ENCODE measurements at places on chromosomes 1 and 21.

DNA sequence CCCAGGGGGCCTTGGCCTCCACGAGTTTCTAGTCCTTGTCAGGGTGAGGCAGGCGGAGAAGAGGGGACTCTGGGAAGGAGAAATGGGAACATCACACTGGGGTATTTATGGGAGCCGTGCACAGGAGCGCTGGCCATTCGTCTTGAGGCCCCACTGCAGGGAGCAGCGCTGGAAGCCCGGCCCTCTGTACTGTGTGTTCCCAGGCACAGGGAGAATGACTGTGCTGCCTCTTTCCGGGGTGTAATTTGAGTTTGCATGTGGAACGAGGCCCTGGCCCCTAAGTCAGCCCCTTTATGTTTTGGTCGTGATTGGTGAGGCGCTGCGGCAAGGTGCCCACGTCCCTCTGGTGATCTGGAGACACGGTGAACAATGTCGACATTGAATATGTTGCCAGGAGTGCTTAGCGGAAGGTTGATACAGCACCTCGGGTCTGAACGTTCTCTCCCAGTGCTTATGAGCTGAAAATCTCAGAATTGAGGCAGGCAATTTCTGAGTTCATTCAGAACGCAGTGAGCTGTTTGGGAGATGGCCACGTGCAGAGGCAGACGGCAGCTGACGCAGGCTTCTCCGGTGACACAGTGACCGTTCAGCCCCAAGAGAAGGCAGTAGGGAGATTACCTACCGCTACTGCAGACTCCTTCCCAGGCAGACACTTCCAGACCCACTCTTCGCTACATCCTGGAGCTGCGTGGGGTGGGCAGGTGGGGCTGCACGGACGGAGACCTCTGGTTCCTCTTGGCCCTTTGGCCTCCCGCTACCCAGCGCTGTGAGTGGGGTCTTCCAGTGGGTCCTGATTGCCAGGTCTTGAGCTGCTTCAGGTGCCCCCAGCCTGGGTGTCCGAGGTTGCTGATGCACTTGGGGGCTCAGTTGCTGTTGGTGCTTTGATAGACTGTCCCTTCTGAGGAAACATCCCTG, 265.8 kb downstream of the CAMTA1 start:
- no peak for DNase-seq

DNA sequence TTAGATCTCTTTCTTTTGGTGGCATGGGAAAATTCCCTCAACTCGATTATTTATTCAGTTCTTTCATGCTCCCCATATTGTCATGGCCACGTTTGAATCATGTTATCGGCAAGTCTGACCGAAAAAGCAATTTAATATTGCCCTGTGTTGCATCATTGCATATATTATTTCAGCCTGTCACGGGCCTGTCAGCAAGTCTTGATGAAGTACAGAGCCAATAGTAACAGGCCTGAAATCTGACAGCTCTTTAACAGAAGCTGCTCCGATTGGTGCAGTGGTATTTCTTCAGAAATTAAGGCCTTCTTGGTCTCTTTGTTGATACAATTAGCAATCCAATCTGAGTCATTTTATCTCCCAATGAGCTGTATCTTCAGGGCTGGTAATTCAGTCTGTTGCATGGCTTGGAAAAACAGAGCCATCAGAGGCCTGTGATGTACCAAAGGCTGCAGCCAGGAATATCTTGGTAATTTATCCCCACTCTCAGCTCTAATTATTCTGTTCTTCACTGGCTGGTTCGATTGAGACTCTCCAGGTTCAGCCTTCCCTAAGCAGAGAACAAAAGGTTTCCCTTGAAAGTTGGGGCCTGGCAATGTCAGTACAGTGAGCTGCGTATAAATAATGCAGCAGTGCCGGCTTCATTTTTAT, 149.5 kb downstream of the FGGY start:
- no peak for DNase-seq

GRCh38 chr21:38925923-38926322, 120.2 kb downstream of the ETS2 start:
- DNase-seq, result no peak

DNA sequence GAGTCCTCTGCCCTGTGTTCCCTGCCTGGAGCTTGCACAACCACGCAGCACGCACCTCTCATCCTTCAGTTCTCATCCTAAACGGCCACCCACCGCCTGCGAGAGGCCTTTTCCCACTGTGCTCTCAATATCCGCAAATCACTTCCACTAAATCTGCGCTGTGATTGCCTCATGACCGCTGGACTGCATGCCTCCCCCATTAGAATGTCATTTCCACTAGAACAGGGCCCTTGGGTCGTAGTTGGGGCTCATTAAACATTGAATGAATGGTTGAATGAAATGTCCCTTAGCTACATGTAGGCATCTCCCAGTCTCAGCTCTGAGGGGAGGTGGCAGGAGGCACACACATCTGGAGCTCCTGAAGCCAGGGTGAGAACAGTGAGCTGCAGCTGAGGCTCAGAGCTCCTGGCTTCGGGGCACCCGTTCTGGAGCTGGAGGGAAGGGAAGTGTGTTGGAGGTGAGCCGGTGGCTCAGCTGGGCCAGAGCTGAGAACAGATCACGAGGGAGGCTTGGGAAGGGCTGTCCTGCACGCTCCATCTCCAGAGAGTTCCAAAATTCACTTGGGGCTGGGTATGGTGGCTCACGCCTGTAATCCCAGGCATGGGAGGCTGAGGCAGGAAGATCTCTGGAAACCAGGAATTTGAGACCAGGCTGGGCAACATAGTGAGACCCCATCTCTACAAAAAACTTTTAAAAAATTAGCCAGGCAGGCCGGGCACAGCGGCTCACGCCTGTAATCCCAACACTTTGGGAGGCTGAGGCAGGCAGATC, 30.4 kb downstream of the TMEM201 start:
- DNase-seq, result no peak

DNA sequence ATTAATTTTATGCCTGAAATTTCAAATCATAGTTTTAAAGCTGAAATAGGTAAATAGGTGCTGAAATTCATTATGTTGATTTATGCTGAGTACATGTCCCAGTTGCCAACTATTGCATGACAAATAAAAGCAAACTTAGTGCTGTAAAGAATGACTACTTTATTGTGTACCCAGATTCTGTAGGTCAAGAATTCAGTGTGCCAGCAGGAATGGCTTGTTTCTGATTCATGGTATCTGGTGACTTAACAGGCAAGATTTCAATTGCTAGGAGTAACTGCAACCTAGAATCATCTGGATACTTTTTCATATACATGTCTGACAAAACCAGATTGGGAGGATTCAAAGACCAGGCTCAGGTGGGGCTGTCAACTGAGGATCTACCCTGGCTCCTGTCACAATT, 678.4 kb upstream of the ADAMTS5 start:
- no peak for DNase-seq

- no peak for DNase-seq
Observed at GRCh38 chr21:32122082-32122481, 156.8 kb downstream of the MIS18A start.

DNA sequence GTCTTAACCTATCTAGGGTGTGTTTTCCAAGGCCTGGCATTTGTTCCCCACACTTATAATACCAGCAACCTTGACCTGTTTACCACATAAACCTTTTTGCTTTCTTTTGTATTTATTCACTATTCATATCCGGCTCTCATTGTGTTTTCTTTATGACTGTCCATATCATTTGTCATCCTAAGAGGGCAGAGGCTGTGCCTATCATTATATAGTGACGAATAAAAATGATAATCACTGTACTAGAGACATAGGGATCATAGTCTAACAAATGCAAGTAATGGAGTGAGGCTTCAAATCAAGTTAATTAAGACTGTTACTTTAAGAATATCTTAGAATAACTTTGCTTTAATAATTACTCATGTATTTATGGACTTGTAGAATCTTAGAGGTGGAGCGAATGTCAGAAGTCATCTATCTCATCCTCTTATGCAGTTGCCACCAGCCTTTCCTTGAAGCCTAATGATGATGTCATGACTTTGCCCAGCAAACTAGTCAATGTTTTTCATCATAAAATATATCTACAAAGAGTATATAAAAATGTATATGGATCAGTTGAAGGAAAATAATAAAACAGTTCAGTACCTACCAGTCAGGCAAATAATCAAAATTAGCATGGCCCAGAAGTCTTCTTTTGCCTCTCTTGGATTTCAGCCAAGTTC, 4.7 kb upstream of the ETV3 start:
- DNase-seq, result no peak

DNA sequence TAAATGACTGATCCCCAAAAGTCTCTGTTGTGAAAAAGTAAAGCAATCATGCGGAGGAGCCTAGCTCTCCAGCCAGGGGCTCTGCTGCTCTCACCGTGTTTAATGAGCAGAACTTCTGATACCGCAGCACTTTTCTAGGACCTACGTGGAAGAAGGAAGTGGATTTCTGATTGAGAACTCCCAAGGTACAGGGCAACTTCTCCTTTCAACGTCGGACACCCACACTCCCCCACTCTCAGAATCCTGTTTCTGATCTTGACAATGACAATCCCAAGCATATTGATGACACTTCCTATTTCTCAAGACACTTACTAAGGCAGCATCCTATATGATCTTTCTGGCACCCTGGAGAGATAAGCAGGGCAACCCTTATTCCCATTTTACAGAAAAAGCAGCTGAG, 78.4 kb downstream of the PROX1 start:
- DNase-seq, result no peak

GRCh38 chr1:226702318-226702956, 36.6 kb downstream of the ITPKB start:
- no peak for DNase-seq

DNA sequence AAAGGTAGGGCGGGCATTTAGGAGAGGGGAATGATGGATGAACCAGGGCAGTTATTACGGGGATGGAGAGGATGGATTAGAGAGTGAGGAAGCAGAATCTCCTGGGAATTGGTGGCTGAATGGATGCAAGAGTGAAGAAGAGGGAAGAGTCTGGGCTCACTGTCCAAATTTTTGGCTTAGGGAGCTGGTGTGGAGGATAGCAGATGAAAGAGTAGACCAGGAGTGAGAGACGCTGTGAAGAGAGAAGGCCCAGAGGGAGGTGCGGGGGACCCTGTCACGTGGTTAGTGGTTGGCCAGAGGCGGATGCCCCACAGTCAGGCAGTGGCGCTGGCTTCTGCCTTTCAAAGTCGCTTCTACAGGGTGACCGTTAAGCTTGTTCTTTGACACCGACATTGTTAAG, 78.4 kb downstream of the PEX14 start:
- no peak for DNase-seq

GRCh38 chr1:12344596-12345349, 114.9 kb downstream of the VPS13D start:
- no peak for DNase-seq

GRCh38 chr1:215547011-215547410, 20.1 kb upstream of the KCTD3 start:
- DNase-seq, result no peak

- no peak for DNase-seq
Observed at GRCh38 chr1:32931760-32932159, 30.6 kb upstream of the TMEM54 start.

DNA sequence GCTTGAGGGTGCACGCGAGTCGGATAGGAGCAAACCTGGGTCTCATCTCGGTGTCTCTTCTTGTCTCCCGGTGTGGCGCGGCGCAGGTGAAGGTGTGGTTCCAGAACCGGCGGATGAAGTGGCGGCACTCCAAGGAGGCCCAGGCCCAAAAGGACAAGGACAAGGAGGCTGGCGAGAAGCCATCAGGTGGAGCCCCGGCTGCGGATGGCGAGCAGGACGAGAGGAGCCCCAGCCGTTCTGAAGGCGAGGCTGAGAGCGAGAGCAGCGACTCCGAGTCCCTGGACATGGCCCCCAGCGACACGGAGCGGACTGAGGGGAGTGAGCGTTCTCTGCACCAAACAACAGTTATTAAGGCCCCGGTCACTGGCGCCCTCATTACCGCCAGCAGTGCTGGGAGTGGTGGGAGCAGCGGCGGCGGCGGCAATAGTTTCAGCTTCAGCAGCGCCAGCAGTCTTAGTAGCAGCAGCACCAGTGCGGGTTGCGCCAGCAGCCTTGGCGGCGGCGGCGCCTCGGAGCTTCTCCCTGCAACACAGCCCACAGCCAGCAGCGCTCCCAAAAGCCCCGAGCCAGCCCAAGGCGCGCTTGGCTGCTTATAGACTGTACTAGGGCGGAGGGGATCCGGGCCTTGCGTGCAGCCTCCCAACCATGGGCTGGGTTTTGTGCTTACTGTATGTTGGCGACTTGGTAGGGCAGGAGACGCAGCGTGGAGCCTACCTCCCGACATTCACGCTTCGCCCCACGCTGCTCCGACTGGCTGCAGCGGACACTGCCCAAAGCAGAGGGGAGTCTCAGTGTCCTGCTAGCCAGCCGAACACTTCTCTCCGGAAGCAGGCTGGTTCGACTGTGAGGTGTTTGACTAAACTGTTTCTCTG, 5.1 kb downstream of the HLX start:
- no peak for DNase-seq

DNA sequence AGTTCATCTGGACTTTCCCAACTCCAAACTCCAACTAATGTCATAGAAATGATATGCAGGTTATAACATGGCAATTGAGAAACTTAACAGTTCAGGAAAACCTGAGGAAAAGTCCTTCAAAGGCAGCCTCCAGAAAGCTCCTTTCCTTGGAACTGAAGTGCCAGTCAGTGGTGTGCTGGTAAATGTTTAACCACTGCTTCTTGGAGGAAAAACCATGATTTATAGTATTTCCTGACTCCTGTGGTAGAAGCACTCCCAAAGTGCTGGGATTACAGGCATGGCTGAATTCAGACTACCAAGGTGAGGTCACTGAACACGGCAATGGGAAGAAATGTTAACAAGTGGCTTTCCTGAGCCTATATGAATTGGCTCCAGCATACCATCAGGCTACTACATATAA, 26.7 kb upstream of the ZNHIT6 start:
- no peak for DNase-seq

DNA sequence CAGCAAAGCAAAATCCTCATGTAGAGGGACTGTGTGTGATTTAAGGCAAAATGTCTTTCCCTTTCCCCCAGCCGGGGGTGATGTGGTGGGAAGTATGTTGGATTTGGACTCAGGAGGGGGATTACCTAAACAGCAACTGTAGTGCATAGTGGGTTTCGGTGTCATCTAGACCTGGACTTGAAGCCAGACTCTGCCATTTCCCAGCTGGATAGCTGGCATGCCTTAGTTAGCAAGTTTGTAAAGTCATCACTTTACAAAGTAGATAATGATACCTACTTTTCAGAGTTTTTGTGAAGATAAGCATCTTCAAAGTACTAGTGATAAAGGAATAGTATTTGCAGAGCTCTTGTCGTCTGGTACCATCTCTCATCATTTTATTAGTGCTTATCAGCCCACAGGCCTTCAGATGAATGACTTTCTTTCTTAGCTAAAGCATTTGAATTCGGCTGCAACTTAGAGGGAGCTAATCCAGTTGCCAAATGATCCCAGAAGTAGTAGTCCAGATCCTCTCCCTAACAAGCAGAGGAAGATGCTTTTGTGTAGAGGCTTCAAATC, 56.2 kb upstream of the ROR1 start:
- DNase-seq, result no peak

- DNase-seq, result no peak
Observed at GRCh38 chr1:227295609-227296008, 22.7 kb downstream of the CDC42BPA start.
